ENCODE measurements at places on chromosomes 4 and X.

- DNase-seq: no peak
Measured at GRCh38 chrX:152810403-152810802, 20.2 kb downstream of the CETN2 start.

- DNase-seq: no peak
Measured at GRCh38 chr4:140253556-140254027, 99.6 kb upstream of the MAML3 start.

- peak; percentile 30 for DNase-seq
Measured at GRCh38 chrX:104343428-104344129, 88.8 kb upstream of the ESX1 start.

DNA sequence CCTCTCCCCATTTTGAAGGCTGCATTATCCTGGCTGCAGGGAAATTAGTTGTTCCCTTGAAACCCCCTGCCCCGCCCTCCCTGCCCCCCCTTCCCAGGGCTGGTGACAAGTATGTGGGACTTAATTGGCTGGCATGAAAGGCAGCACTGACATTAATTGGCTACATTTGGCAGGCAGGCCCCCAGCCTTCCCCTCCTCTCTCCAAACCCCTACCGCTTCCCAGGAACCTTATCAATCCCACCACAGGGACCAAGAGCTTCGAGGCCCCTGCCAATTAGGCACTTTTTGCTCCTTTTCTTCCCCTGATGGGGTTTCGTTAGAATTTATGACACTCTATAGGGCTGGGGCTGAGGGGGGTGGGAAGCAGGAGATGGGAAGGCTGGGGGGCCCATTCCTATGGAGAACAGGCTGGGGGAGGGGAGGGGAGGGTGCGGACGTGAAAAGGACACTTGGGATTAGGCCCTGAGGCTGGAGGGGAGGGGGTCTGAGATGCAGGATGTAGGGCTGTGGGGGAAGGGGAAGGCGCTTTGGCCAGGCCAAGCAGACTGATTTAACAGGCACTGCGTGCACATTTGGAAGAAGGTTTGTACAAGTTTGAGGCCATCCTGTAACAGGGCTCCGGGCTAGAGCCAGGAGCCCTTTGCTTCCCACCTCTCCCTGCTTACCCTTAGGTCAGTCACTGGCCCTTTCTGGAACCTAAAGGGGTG lies 52.2 kb downstream of the EFNB1 start:
- no peak for DNase-seq

- no peak for DNase-seq
Measured at GRCh38 chr4:153215921-153216320, 11.7 kb downstream of the TRIM2 start.

DNA sequence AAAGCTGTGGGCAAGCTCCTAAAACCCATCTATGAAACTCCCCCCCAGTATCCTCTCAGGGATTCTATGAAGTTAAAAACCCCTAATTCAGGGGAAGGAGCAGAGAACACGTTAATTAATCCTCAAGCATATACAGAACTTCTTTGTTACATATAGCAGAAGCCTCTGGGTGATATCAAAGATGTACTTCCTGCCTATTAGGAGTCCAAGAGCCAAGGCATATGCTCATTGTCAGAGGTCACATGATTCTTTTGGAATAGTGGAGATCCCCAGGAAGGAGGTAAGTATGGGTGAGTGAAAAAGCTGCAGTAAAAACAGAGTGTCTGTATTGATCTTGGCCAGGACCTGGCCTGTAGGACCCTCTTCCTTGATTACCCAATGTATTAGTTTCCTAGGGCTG lies 2.9 kb upstream of the SPARCL1 start:
- DNase-seq: no peak

GRCh38 chr4:174521800-174522182 lies 497 bp downstream of the HPGD start:
- no peak for DNase-seq

GRCh38 chrX:2526390-2526789 lies 25.6 kb upstream of the DHRSX start:
- no peak for DNase-seq

DNA sequence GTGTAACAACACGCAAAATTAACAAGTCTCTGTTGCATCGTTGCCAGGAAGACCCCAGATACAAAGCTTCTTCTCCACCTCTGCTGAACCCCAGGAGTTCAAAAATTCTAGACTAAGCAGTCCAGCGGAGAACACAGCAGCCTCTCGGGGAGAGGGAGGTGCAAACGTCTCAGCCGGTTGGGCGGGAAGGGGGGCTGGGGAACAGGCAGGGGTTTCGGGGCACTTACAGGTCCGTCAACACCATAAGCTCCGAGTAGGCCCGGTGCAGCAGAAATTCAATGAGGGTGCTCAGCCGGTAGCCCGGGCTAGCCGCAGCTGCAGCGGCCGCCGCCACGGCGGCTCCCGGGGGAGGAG lies 394 bp downstream of the MED14 start:
- DNase-seq: peak; percentile 18

DNA sequence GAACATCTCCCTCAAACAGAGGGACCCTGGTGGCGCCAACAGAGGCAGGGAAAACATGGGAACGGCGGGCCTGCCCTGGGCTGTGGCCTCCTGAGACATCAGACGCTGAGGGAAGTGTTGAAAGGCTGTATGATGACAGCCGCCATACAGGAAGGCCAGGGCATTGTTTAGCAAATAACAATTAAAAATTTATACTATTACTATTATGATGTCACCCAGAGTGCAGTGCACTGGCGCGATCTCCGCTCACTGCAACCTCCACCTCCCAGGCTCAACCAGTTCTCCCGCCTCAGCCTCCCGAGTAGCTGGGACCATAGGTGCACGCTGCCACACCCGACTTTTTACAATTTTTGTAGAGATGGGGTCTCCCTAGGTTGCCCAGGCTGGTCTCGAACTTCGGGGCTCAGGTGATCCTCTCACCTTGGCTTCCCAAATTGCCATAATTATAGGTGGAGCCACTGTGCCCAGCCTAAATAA lies 54.6 kb downstream of the CPZ start:
- DNase-seq: no peak

- no peak for DNase-seq
Measured at GRCh38 chr4:64774626-64775025, 365.4 kb upstream of the TECRL start.

GRCh38 chrX:113906168-113906567 lies 677.7 kb upstream of the HTR2C start:
- DNase-seq: no peak

- no peak for DNase-seq
Measured at GRCh38 chr4:126271292-126271691, 956.5 kb downstream of the FAT4 start.

- DNase-seq: no peak
Measured at GRCh38 chrX:139203651-139204570, 326.6 kb upstream of the F9 start.

GRCh38 chr4:139253713-139254112 lies 26.3 kb downstream of the MGARP start:
- DNase-seq: no peak

DNA sequence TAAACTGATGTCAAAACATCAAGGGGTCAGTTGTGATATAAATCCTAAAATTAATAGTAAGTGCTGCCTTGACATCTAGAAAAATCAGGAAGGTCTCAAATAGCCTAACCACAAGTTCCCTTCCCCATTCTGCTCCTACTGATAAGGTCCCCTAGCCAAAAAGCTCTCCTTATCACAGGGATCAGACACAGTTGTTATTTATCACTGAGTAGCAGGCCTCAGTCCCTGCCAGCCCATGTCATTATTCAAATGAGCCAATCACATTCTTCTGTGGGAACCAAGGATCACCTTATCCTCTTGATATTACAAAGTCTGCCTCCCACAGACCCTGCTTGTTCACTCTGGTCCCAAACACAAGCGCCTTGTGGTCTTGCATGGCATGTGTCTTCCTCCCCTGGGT lies 23.3 kb upstream of the TMEM255A start:
- no peak for DNase-seq

- DNase-seq: no peak
Measured at GRCh38 chr4:39330353-39330752, 35.8 kb downstream of the RFC1 start.

DNA sequence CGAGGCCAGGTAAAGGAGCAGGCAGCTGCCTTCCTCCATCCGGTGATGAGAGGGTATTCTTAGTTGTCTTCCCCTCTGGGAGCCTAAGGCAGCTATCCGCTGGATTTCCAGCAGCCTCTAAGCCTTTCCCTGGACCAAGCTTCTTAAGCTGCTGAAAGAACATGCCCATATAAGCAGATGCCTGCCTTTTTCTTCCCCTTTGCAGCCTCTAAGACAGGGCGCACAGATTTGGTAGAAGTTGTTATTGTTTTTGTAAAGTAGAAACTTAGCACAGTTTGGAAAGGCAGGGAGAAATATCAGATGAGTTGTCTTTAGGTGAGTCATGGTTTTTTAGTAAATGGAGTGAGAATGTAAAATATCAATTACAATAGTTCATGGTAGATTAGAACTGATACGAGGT lies 210.8 kb downstream of the ARHGAP10 start:
- no peak for DNase-seq

GRCh38 chrX:17521871-17522693 lies 147.1 kb downstream of the NHS start:
- DNase-seq: no peak

GRCh38 chr4:146269228-146269653 lies 54.9 kb downstream of the REELD1 start:
- no peak for DNase-seq

- DNase-seq: no peak
Measured at GRCh38 chr4:26238778-26239679, 81.8 kb upstream of the RBPJ start.

DNA sequence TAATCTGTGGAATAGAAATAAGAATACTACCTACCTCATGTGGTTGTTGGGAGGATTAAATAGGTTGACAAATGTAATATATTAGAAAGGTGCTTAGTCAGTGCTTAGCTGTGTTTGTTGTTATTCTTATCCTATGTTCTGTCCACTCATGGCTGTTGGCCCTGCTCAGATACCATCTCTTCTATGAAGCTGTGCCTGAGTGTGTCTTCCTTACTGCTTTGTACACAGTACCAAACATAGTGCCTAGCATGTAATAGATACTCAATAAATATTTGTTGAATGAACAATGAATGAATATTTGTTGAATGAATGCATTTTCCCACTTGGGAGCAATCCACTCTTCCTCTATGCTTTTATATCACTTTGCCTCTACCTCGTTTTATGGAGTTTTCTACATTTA lies 57.2 kb downstream of the NHS start:
- no peak for DNase-seq

GRCh38 chrX:43218198-43218597 lies 437.9 kb upstream of the MAOA start:
- DNase-seq: no peak

GRCh38 chr4:84498203-84498934 lies 723 bp downstream of the NKX6-1 start:
- no peak for DNase-seq

GRCh38 chrX:71556036-71556435 lies 22.2 kb upstream of the GCNA start:
- no peak for DNase-seq

- DNase-seq: no peak
Measured at GRCh38 chr4:23060776-23061175, 368.0 kb downstream of the GBA3 start.

- DNase-seq: no peak
Measured at GRCh38 chr4:18691431-18692200, 670.1 kb upstream of the LCORL start.

DNA sequence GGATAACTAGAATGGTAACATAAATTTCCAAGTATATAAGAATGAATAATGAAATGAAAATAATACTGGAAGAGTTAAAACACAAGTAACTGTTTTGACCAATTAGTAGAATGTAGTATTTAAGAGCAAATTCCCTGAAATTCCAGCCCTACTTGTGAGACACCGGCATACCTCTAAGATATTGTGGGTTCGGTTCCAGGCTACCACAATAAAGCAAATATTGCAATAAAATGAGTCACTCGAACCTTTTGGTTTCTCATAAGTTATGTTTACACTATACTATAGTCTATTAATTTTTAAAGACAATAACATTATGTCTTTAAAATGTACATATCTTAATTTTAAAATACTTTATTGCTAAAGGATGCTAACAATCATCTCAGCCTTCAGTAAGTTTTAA lies 15.2 kb upstream of the IQCM start:
- no peak for DNase-seq

- no peak for DNase-seq
Measured at GRCh38 chr4:25107827-25108516, 52.3 kb downstream of the SEPSECS start.

DNA sequence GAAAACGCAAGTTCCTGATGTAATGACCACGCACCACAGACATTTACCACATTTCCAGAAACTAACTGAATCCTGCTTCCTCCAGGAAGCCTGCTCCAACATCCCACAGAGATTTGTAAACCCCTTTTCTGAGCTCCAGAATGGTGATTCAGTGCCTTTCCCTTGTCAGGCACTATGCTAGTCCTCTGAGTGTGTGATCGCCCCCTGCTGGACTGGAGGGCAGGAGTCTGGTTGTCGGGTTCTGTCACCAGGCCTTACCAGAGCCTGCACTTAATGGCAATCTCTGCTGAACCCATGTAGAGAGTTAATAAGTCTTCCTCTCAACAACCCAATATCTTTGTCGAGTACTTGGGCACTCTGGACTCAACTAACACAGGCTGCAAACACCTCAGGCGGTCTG lies 14.5 kb upstream of the KDM5C start:
- peak; percentile 19 for DNase-seq

GRCh38 chrX:10608099-10608498 lies 12.3 kb downstream of the MID1 start:
- no peak for DNase-seq

DNA sequence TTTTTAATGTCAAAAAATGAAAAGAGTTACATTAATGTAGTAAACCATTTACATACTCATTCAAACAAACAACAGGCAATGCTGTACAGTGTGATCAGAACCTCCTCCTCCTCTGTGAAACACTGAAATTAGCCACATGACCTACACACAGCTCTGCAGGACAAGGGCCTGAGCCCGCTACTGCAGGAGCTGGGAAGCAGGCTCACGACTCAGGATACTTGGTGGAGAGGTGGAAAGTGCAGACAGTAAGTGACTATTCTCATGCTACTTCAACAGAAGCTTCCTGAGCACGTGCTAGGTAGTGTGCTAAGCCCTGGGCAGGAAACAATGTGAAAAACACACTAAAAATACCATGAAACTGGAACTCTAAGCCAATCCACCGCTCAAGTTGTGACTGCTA lies 56.8 kb downstream of the TAPT1 start:
- DNase-seq: no peak

DNA sequence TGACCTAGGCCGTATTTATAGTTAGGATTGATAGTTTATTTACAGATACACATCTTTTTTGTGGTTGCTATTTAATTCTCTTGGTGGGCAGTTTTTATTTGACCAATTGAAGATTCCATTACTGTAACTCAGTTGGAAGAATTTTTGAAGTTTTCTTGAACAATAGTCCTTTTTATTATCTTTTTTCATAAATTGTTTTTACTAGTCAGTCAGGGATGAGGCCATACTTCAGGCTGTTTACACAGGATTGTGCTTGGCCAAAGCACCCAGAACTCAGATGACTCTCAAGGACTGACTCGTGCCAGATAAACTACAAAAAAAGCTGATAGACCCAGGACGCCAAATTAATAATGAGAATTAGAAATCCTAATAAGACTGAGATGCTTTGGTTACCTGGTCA lies 7.0 kb downstream of the HERC3 start:
- DNase-seq: no peak

Data from stimulated activated CD4-positive, alpha-beta T cell treated with anti-CD3 and anti-CD28 coated beads, Interleukin-2, amount 100 ng/mL, for 48 hours (primary cell).